ENCODE measurements at places on chromosomes 4 and X. TPM values are rescaled to one million over a fixed set of nuclear protein-coding genes. Genes with fewer than 3 reads are reported as not detected.

The PRKG2 gene
- 0.59 TPM for total RNA-seq

GRCh38 chr4:86294883-86295282 is 65.0 kb downstream of the MAPK10 start:
- H3K27ac ChIP-seq, result no peak overlapping the region
- H3K4me3 ChIP-seq, result no peak overlapping the region
- H3K36me3 ChIP-seq, result no peaks in the 10 kb centered on the region
- no peak for DNase-seq
- H3K27me3 ChIP-seq, result no peaks in the 10 kb centered on the region

DNA sequence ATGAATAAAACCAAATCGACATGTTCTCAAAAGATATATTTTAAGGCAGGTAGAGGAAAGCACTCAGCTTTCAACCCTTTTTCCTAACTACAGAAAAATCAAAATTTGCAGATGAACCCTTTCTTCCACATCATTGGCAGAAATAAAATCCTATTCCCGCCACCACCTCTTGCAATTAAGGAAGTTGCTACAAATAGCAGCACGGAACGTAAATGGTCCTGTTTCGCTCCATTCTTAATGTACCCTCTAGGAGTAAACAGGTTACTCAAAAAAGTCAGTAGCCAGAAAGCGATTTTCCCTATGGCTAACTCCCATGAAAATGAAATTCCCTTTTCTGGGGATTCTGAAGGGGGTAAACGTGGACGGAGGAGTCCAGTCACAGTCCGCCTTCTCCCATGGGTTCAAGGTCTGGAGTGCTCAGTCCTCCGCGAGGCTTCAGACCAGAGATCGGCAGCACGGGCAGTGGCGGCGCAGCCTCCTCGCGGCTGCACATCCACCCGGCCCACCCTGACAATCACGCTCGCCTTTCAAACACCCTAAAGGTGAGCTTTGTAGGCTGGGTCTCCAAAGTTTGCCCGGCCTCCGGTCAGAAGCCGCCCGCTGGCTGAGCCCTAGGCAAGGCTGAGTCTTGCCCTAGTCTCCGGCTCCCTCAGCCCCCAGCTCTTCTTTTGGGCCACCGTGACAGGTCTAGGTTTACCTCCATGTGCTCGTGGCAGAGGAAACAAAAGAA is 1.8 kb downstream of the ATP11C start:
- peak overlapping the region; percentile 42 for H3K4me3 ChIP-seq
- peak; percentile 2 for DNase-seq
- peak overlapping the region; percentile 83 for H3K27ac ChIP-seq

GRCh38 chrX:153668423-153669173 is 5.0 kb downstream of the PNCK start:
- DNase-seq, result no peak
- H3K27ac ChIP-seq, result no peak overlapping the region
- H3K4me3 ChIP-seq, result no peak overlapping the region
- H3K4me1 ChIP-seq, result no peaks in the 10 kb centered on the region
- H3K27me3 ChIP-seq, result no peaks in the 10 kb centered on the region

DNA sequence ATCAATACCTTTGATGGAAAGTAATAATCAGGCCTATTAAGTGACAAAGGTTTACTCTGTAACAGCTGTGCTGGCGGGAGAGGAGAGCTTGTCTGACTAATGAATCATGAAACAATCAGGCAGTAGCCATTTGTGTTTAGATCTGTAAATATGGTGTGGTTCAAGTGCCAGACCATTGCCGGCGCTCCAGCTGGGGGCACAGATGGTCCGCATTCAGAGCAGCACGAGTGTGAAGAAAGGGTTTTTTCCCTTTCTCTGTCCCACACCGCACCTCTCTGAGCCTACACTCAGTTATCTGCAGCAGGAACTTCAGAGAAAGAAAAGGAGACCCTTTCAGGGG is 111.3 kb upstream of the PAQR3 start:
- H3K4me3 ChIP-seq, result no peak overlapping the region
- H3K36me3 ChIP-seq, result no peaks in the 10 kb centered on the region
- no peak for DNase-seq
- H3K27ac ChIP-seq, result no peak overlapping the region
- no peaks in the 10 kb centered on the region for H3K27me3 ChIP-seq

All from CD8-positive, alpha-beta memory T cell (primary cell).